ENCODE measurements at places on chromosomes 6 and 20.
A peak's percentile ranks its signal among the peaks of the same experiment; 100 is the strongest.

DNA sequence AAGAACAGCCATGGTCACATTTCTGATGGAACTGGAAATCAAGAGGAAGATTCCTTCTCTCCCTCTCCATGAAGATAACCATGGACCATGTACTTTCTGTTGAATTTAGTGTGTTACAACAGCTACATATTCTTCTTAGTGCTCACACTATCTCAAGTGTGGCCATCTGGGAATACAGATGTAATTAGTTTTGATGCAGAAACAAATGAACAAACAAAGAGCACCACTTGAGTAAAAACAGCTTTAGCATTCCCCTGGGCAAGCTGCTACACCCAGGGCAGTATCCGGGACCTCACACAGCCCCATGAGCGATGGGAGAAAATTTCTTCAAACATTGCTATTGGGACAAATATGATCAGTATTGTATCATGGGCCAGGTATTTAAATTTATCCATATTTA lies 75.2 kb downstream of the RAMACL start:
- DNase-seq, result no peak

- DNase-seq, result no peak
Measured at GRCh38 chr6:89567630-89568390, 70.7 kb downstream of the LYRM2 start.

GRCh38 chr6:31865205-31866118 lies 2.8 kb upstream of the NEU1 start:
- DNase-seq, result no peak

GRCh38 chr20:31984981-31985471 lies 17.1 kb downstream of the XKR7 start:
- no peak for DNase-seq

DNA sequence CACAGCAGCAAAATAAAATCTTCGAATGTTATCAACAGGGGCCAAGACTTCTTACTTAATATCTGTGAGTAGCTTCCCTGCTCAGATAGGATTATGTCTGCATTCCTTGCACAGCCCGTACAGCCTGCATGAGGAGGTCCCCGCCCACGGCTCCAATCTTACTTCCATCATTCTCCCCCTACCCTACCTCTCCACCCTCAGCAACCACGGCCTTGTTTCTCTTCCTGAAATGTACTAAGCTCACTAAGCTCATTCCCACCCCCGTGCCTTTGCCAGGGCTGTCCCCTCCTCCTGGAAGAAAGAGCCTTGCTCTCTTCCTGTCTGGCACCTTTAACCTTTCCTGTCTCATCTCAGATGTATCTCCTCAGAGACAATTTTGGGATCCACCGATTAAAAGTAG lies 120.4 kb downstream of the BCAS1 start:
- DNase-seq, result no peak

DNA sequence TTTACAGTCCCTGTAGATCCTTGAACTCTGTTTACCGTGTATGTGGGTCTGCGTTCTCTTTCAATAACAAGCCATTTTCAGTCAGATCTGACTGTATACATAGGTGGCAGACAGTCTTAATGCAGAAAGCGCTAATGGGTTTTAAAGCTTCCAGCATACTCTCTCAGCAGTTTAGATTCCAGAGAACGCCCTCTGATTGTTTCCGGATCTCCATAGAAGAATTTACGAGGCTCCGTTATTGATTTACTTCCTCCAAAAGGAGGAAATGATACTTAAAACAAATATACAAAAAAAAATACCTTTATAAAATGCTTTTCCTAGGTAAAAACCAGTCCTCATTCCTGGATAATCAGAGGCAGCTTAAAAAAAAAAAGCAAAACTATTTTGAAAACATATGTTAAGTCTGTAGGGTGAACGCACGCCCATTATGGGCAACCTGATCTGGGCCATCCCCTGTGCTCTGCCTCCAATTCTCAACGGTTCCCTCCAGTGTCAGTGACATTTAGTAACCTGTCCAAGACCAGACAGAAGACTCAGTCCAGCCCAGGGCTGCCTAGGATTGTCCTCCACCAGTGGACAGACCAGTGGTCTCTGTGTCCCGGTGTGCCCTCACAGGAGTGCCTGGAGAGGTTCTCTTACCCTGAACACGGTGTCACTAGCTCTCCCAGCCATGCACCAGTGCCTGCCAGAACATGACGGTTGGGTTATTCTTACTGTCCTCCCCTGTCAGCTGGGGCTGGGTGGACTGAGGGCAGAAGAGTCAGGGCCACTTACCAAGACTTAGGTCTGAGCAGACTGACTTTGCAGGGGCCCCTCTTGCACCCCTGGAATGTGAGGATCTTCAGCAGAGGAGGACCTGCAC lies 217.3 kb downstream of the ARID1B start:
- DNase-seq, result no peak

- DNase-seq, result no peak
Measured at GRCh38 chr6:159525445-159526025, 167.5 kb downstream of the SOD2 start.

DNA sequence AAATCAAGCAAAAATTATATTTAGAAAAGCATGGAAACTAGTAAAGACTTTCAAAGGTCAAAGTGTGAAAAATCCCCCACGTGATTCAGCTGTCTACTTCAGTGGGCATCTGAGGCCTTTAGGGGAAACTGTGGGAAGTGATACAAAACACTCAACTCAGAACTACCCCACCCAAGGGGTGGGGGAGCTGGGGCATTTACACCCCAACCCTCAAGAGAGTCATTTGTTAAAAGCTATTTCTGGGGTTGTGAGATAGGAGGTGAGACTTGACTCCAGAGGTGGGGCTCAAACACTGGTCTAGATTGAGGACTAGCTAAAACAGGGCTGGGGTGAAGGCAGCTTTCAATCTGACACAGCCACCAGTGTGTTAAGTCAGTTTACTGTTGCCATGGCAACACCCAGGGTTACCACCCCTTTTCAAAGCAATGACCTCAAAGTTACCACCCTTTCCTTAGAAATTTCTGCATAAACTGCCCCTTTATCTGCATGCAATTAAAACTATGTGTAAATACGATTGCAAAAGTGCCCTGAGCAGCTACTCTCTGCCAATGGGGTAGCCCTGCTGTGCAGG lies 9.9 kb upstream of the GTSF1L start:
- DNase-seq, result peak; percentile 47

GRCh38 chr20:36243726-36244125 lies 7.4 kb downstream of the AAR2 start:
- no peak for DNase-seq

All from DMS53 (cell line).